A172 (cell line): ENCODE measurements at places on chromosomes 3 and 15. TPM values are rescaled to one million over a fixed set of nuclear protein-coding genes. Genes with fewer than 3 reads are reported as not detected.

DNA sequence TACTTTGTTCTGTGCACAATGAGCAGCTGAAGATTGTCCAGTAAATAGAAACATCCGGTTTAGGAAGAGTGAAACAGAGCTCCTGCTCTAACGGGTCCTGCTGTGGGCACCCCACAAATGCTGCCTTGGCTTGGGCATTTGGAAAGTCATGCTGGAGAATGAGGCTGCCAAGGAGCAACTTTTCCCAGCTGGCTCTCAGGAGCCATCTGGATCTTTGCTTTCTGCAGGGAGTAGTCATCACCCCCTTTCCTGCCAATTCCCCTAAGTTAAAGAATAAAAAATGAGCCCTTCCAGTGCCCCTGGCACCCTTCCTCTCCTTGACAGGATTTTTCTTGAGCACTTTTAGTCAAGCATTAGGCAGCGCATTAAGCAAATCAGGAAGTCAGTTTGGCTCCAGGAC, 90.0 kb downstream of the FAM43A start:
- DNase-seq, result no peak

Gene OXTR
- 115 and 124 TPM in 2 replicates for total RNA-seq

DNA sequence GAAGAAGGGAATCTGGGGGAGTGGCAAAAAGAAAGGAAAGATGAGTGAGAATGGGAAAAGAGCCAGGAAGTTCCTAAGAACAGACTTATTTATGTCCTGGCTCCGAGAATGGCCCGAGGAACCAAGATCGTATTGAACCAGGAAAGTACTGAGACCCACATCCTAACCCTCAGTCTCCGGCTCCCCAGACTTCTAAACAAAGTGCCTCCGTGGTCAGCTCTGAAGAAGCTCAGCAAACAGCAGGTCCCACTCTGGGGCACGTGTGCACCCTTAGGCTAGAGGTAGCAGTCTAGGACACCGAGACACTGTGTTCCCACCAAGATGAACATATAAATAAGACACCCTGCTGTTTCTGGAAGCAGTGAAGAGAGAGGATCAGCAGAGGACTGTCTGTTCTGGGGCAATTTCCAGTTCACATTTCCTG, 307.4 kb downstream of the NTRK3 start:
- no peak for DNase-seq

DNA sequence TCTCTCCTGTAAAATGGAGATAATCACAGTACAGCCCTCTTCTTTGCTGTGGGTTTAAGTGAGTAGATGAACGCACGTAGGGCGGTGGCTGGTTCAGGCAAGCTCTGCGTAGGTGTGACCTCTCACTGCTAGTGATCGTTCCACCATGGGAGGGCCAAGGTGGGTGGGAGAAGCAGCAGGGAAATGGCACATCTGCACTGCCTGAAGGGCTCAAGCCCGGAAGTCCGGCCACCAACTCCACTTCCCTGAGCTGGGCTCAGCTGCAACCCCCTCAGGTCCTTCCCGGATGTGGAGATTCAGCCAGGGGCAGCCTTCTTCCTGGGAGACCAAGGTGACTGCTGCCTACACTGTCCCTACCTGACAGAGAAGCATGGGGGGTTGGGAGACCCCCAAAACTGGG, 102.9 kb downstream of the ADCY5 start:
- no peak for DNase-seq

GRCh38 chr15:98743177-98743576, 94.8 kb downstream of the IGF1R start:
- no peak for DNase-seq

Gene CHRFAM7A
- total RNA-seq, result not detected in 2 replicates

GRCh38 chr3:102525624-102526023, 90.8 kb downstream of the ZPLD1 start:
- DNase-seq, result no peak

DNA sequence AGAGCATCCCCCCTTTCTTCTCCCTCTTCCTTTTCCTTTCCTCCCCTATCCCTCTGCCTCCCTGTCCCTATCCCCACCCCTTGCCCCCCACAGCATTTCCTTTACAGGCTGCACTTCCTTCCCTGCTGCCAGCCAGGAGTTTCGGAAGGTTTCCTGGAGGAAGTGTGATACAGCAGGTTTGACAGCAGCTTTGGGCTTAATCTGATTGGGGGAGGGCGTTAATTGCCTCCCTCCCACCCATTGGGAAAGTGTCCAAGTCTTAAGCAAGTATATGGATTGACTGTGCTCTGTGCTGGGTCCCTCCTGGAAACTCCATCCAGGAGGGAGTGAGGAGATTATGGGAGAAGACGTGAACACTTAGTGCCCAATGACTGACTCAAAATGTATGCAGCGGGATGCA, 1.8 kb downstream of the SCAMP5 start:
- no peak for DNase-seq

Gene ARGFX
- total RNA-seq, result not detected in 2 replicates

Gene IQCF5
- not detected in 2 replicates for total RNA-seq

DNA sequence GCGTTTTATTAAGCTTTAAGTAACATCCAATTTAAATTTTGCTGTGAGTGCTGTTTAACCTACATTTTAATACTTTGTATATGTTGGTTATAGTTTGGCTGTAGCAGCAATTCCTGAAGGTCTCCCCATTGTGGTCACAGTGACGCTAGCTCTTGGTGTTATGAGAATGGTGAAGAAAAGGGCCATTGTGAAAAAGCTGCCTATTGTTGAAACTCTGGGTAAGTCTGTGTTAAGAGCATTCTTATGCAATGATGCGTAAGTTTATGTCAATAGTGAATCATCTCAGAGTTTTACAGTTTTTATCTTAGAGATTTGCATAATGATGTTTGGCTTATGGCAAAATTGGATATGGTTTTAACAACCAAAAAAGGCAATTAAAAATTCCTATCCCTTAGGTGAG, 62.7 kb downstream of the ASTE1 start:
- peak; percentile 87 for DNase-seq

GRCh38 chr3:110491413-110491812, 580.2 kb upstream of the NECTIN3 start:
- no peak for DNase-seq

- DNase-seq, result no peak
These were observed 234.3 kb downstream of the TLE3 start for GRCh38 chr15:69863446-69863845.

Gene ROPN1
- 0.14 TPM in 1 of 2 replicates, not detected in the other for total RNA-seq

DNA sequence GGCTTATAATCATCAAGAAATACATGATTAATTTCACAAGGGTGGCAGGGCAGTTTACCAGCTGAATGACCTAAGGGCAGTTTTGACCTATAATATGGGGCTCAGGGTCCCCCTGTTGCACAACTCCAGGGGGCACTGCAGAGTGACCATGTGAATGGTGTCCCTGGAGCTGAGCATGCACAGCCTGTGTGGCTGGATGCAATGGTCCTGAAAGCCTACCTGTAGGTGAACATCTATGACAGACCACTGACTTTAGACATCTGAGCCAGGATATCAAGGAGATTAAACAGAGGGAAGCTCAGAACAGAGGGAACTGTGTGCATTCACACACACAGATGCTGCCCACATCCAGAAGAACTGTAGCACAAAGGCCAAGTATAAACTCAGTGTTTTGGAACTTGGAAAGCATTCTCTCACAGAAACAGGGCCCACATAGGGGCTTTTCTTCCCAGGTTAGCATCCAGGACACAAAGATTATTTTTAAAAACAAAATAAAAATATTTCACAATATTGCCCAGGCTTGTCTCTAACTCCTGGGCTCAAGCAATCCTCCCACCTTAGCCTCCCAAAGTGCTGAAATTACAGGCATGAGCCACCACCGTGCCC, 7.8 kb upstream of the SLC6A11 start:
- no peak for DNase-seq

Gene CFAP91
- total RNA-seq, result 1.8 and 2.2 TPM in 2 replicates

DNA sequence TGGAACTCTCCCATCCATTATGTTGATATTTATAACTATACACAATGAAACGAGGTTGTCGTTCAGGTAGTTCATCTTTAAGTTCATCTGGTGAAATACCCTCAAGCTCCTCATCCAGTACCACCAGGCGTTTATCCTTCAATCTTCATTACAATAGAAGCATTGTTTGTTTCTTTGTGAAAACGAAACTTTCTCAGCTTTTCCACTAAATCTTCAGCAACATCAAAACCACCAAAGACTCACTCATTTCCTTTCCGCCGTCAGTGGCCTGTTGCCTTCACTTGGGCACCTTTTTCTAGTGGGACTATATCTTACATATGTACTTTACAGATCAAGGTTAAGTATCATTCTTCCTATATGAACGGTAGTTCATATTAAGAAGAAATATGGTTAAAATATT, 44.1 kb upstream of the TFG start:
- peak; percentile 51 for DNase-seq

Gene TRMT10C
- total RNA-seq, result 51.7 and 57.7 TPM in 2 replicates

Gene CCR8
- not detected in 2 replicates for total RNA-seq

GRCh38 chr3:22263042-22263441, 512.0 kb upstream of the ZNF385D start:
- DNase-seq, result peak; percentile 42

Gene MYZAP
- 3.2 and 4.3 TPM in 2 replicates for total RNA-seq

DNA sequence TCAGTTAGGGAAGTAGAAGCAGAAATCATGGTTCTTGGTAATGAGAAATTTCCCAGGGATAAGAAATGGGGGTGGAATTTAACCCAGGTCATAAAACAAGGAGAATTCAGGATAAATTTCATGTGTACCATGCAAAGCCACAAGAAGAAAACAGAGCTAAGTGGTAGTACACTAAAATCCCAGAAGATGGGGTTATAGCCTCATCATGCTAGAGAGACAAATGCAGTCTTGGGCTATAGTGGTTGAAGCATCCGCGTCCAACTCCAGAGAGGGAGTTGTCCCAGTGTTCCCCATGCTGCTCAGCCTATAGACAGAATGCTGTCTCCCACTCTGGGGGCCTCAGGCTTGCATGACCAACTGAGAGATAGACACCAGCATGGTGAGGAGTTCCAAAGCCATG, 36.2 kb upstream of the CLRN1 start:
- DNase-seq, result peak; percentile 18
